Activated T-helper 2 cell treated with anti-CD3 and anti-CD28 coated beads, Interferon-gamma antibody, Interleukin-2, Interleukin-4, amounts not matched to agents 10 μg/mL and 5 μg/mL and 100 μg/mL, durations not matched to agents 14 hours and 24 hours and 36 hours (primary cell): ENCODE measurements at places on chromosomes 6 and 20. TPM values are rescaled to one million over a fixed set of nuclear protein-coding genes. Genes with fewer than 3 reads are reported as not detected.

Gene SEMG1
- total RNA-seq: not detected in 2 replicates

Gene IL17F
- not detected in 2 replicates for total RNA-seq

- H3K27ac ChIP-seq: no peak overlapping the region
- no peak for DNase-seq
- H3K4me1 ChIP-seq: no peaks in the 10 kb centered on the region
- H3K4me3 ChIP-seq: no peak overlapping the region
- H3K36me3 ChIP-seq: no peaks in the 10 kb centered on the region
- H3K27me3 ChIP-seq: no peaks in the 10 kb centered on the region
Observed at GRCh38 chr6:162344646-162345010, 382.9 kb downstream of the PRKN start.

GRCh38 chr20:3046677-3047462 is 1.0 kb downstream of the MRPS26 start:
- peak overlapping the region; percentile 86 for H3K4me3 ChIP-seq
- no peak for DNase-seq
- H3K36me3 ChIP-seq: peaks cover 53% of the 10 kb centered on the region
- H3K27ac ChIP-seq: peak overlapping the region; percentile 69
- no peaks in the 10 kb centered on the region for H3K27me3 ChIP-seq

- H3K36me3 ChIP-seq: no peaks in the 10 kb centered on the region
- H3K27ac ChIP-seq: no peak overlapping the region
- H3K27me3 ChIP-seq: no peaks in the 10 kb centered on the region
Observed at GRCh38 chr6:44062771-44063560, 64.3 kb downstream of the MRPL14 start.

GRCh38 chr6:166673309-166673708 is 46.3 kb upstream of the RPS6KA2 start:
- no peaks in the 10 kb centered on the region for H3K36me3 ChIP-seq
- no peak overlapping the region for H3K4me3 ChIP-seq
- peaks cover 9% of the 10 kb centered on the region for H3K27me3 ChIP-seq
- DNase-seq: no peak
- no peaks in the 10 kb centered on the region for H3K4me1 ChIP-seq

GRCh38 chr20:32832664-32833063 is 12.9 kb downstream of the MAPRE1 start:
- peak overlapping the region; percentile 7 for H3K4me3 ChIP-seq
- H3K36me3 ChIP-seq: peaks cover 73% of the 10 kb centered on the region
- peak; percentile 23 for DNase-seq
- H3K27ac ChIP-seq: peak overlapping the region; percentile 65
- no peaks in the 10 kb centered on the region for H3K27me3 ChIP-seq

DNA sequence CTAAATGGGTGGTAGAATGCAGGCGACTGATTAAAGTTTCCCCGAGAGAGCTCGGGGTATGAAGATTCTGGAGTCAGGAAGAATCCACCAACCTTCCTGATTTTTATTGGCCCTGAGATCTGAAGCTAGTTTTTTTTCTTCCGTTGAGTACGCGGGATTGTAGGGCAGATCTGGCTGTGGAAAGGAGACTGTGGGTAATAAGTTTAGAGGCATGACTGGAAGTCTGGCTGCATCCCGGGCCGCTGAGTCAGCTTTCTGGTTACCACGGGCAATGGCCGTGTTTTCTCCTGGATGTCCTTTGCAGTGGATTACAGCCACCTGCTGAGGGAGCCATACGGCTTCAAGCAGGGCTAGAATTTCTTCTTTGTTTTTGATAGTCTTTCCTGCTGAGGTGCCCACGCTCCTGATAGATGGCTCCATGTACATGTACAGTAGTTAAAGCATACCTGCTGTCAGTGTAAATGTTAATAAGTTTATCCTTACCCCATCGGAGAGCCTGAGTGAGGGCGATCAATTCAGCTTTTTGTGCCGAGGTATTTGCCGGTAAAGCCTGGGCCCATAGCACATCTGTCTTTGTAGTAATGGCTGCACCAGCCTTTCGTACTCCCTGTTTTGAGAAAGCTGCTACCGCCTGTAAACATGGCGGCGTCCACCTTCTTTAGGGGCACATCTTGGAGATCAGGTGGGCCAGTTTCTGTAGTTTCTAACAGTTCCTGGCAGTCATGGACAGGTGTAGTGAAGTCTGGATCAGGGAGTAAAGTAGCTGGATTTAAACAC is 154.0 kb downstream of the TRIM27 start:
- peaks cover 5% of the 10 kb centered on the region for H3K4me1 ChIP-seq
- peaks cover 8% of the 10 kb centered on the region for H3K36me3 ChIP-seq
- H3K4me3 ChIP-seq: no peak overlapping the region
- H3K27me3 ChIP-seq: peaks cover 92% of the 10 kb centered on the region

- no peak for DNase-seq
- no peaks in the 10 kb centered on the region for H3K36me3 ChIP-seq
- no peak overlapping the region for H3K4me3 ChIP-seq
- peaks cover 21% of the 10 kb centered on the region for H3K4me1 ChIP-seq
Observed at GRCh38 chr6:30131947-30132497, 3.9 kb upstream of the TRIM40 start.

GRCh38 chr6:149860834-149861602 is 3.1 kb downstream of the LRP11 start:
- DNase-seq: no peak
- H3K27me3 ChIP-seq: peaks cover 36% of the 10 kb centered on the region
- no peak overlapping the region for H3K27ac ChIP-seq
- peaks cover 5% of the 10 kb centered on the region for H3K4me1 ChIP-seq
- no peak overlapping the region for H3K4me3 ChIP-seq
